ENCODE measurements at places on chromosomes 5 and 9.

GRCh38 chr9:93960221-93960970, 5.2 kb upstream of the BARX1 start:
- DNase-seq: no peak

DNA sequence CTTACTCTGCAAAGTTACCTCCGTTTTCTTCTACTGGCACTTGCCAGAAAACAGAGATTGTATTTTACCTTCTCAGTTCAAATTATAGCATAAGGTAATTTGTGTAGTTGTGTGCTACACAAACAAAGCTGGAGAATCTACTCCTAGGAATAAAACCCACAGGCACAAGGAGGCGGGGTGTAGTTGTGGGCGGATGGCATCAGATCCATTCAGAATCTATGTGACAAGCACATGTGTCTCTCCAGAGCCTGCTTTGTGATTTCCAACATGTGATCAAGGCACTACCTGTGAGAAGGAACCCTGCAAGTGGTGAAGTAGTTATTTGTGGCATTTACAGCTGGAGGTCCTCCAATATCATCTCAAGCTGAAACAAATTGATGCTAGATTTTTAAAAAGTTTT, 39.0 kb downstream of the GAS1 start:
- no peak for DNase-seq

GRCh38 chr5:169173372-169173771, 127.6 kb downstream of the SLIT3 start:
- no peak for DNase-seq

GRCh38 chr5:178383301-178383918, 150.8 kb upstream of the PHYKPL start:
- DNase-seq: no peak

GRCh38 chr9:7676609-7677156, 122.9 kb downstream of the DMAC1 start:
- DNase-seq: no peak

DNA sequence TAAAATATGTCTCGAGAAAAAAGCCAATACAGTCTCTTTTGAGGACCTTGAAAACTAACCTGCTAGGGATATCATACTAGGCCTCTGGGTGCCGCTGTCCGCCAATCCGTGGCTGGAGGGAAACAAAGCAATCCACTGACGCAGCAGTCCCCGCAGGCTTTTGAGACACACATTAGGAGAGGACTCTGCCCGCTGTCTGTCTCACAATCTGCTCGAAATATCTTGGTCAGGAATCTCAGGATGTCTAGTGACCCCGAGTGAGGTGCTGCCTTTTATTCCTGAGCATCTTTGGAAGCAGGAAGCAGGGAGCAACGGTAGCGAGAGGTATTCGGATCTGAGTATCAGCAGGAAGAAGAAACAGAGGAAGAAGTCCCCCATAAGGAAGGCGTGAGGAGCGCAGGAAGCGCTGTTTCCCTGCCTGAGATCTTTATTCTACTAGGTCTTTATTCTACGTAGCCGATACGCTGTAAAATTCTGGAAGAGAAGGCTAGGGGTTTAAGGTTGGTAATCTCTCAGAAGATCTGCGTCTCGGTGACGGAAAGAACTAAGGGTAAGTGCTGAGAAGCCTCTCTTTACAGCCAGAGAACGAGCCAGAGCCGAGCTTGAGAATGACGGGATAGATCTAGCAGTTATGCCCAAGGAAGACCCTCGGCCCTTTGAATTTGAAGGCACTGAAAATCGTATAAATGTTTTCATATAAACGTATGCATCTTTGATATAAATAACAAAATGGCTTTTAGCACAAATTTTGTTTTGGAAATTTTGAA, 4.0 kb upstream of the PCDHGA1 start:
- no peak for DNase-seq

DNA sequence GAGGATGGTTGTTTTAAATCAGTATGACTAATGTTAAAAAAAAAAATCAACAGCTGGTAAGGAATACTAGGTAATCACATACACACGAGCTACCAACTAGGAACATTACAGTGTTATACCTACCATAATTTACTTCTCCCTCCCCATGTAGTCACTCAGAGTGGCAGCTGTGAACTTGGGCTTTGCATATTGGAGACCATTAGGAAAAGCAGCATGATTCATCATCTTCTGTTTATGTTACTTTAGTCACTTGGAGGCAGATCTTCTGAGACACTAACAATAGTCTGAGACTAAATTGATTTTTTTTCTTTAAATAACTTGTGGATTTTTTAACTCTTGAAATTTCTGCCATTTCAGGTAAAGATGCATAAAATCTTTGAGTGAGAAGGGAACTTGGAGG, 141.5 kb upstream of the NR4A3 start:
- DNase-seq: no peak

GRCh38 chr5:93599399-93600120, 16.5 kb downstream of the NR2F1 start:
- no peak for DNase-seq

DNA sequence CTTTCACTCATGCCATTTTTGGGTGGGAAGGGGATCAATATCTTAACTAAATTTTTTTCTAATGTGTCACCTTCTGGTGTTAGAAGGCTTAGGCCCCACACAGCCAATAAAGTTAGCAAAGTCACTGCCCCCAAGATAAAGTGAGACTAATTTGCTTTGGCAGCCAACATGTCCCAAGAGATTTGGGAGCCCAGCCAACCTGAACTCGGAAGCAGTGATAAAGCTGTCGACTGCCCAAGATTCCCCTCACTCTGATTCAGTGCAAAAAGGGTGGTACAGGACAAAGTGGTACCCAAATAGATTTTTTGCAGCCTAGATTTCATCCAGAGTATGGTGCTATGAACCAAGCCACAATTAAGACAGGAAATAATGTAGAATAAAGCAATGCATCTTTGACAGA, 572.5 kb upstream of the ARRDC3 start:
- no peak for DNase-seq

DNA sequence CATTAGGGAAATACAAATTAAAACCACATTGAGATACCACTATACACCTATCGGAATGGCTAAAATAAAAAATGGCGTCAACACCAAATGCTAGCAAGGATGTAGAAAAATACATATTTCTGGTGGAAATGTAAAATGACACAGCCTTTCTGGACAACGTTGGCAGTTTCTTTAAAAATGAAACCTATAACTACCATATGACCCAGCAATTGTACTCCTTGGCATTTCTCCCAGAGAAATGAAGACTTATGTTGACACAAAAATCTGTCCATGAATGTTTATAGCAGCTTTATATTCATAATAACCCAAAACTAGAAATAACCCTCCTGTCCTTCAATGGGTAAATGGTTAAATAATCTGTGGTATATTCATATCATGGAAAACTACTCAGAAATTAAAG, 188.7 kb upstream of the RAD23B start:
- DNase-seq: no peak

DNA sequence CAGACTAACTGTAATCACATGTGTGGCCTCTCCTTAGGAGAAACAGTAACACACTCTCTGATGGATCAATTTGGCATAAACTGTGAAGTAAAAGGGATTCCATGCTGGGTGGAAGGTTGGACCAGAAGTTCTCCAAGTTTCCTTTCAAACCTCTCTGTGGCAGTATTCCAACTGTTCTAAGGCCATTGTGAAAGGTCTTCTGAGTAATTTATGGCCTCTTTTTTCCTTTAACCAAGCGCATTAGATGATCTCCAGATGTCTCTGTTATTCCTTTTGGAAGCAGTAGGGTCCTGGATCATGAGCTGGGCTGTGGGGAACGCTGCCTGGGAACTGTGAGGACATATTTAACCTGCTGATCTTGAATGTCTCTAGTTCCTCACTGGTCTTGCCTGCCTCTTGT, 80.6 kb upstream of the IL6ST start:
- no peak for DNase-seq

- DNase-seq: peak; percentile 58
Measured at GRCh38 chr9:34624475-34625185, 4.2 kb downstream of the ARID3C start.
